ENCODE measurements at places on chromosomes 4 and X.
A peak's percentile ranks its signal among the peaks of the same experiment; 100 is the strongest.

GRCh38 chrX:100194082-100194775, 215.8 kb downstream of the PCDH19 start:
- no peaks in the 10 kb centered on the region for H3K4me1 ChIP-seq
- DNase-seq, result no peak
- no peak overlapping the region for H3K4me3 ChIP-seq
- H3K27me3 ChIP-seq, result no peaks in the 10 kb centered on the region
- H3K27ac ChIP-seq, result no peak overlapping the region
- no peaks in the 10 kb centered on the region for H3K36me3 ChIP-seq

DNA sequence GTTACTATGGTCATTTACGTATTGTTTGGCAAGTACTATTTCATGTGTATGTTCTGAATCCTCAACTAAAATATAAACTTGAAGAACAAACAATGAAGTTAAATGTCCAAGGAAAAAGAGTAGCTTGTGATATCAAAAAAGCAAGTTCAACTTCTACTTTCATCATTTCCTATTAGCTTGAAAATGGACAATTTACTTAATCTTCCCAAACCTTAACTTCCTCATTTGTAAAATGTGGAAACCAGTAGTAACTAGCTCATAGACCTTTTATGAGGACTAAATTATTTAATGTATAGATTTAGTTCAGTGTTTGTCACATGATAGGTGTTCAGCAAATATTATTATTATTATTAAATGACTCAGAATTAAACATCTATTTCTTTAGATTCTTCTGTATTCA, 276.8 kb upstream of the TET2 start:
- H3K27me3 ChIP-seq, result no peaks in the 10 kb centered on the region
- no peak for DNase-seq
- H3K27ac ChIP-seq, result no peak overlapping the region
- no peaks in the 10 kb centered on the region for H3K36me3 ChIP-seq
- no peaks in the 10 kb centered on the region for H3K4me1 ChIP-seq
- no peak overlapping the region for H3K4me3 ChIP-seq

DNA sequence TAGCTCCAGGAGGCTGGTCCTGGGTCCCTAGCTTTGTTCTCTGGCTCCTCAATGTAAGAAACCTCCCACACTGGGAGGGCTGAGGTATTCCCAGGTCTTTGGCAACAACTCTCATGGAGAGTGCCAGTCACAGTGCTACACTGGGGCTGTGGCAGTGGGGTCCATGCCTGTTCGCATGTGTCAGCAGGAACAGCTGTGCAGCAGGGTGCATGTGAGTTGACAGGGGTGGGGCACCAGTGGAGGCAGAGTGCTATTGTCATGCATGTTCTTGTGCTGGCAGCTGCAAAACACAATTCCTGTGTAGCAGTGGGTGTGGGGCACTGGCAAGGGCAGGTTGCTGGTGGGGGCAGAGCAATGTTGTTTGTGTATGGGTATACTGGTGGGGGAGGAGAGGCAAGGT, 246.0 kb downstream of the CXXC4 start:
- no peaks in the 10 kb centered on the region for H3K36me3 ChIP-seq
- no peak for DNase-seq
- H3K27ac ChIP-seq, result no peak overlapping the region

- H3K4me3 ChIP-seq, result no peak overlapping the region
- no peaks in the 10 kb centered on the region for H3K4me1 ChIP-seq
- no peak overlapping the region for H3K27ac ChIP-seq
Measured at GRCh38 chrX:139293991-139294390, 236.5 kb upstream of the F9 start.

DNA sequence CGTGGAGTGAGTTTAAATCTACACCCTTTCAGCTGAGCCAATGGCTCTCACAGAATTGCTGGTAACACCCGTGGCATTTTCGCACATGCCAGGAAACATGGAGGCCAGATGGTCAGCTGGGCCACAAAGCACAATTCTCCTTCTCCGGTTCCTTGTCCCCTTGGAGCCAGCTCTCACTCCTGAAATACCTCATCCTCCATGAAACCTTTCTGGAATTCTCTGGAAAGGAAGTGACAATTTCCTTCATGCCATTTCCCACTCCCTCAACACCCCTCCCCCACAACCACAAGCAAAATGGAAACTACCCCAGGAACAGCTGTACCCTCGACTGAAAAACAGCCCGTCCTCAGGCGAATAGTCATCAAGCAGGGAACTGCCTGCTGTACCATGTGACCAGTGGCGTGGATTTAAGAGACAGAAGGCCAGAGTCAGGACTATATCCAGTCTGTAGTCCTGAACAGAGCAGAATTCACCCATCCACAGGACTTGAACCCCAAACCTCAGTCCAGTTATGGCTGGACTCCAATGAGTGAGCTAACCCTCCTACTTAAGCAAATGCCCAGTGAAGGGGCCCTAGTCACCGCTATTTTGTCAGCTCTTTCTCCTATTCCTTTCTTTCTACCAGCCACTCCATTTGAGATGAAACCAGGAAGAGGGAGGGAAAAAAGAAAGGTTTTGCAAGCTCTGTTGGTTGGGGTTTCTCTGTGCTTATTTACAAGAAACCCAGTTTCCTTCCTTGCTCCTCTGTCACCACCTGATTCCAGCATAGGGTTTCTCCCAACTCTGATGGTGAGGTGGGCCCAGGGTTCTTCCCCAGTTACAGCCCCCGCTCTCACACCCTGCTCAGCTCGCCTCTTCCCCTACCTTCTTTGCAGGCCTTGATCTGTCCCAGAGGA, 24.5 kb downstream of the ELF4 start:
- H3K36me3 ChIP-seq, result no peaks in the 10 kb centered on the region
- peak overlapping the region; percentile 27 for H3K4me3 ChIP-seq
- H3K4me1 ChIP-seq, result peaks cover 88% of the 10 kb centered on the region
- peak overlapping the region; percentile 75 for H3K27ac ChIP-seq

- H3K4me3 ChIP-seq, result no peak overlapping the region
- no peaks in the 10 kb centered on the region for H3K27me3 ChIP-seq
- no peaks in the 10 kb centered on the region for H3K36me3 ChIP-seq
- no peak overlapping the region for H3K27ac ChIP-seq
- DNase-seq, result no peak
Measured at GRCh38 chr4:78121338-78121904, 64.3 kb downstream of the FRAS1 start.

GRCh38 chr4:53928825-53929224, 135.6 kb downstream of the CHIC2 start:
- no peak for DNase-seq
- no peak overlapping the region for H3K27ac ChIP-seq

GRCh38 chr4:143185253-143186107, 763 bp downstream of the USP38 start:
- H3K36me3 ChIP-seq, result peaks cover 8% of the 10 kb centered on the region
- no peaks in the 10 kb centered on the region for H3K27me3 ChIP-seq
- peak overlapping the region; percentile 97 for H3K27ac ChIP-seq
- peak overlapping the region; percentile 59 for H3K4me3 ChIP-seq
- H3K4me1 ChIP-seq, result peaks cover 65% of the 10 kb centered on the region
- DNase-seq, result peak; percentile 80

DNA sequence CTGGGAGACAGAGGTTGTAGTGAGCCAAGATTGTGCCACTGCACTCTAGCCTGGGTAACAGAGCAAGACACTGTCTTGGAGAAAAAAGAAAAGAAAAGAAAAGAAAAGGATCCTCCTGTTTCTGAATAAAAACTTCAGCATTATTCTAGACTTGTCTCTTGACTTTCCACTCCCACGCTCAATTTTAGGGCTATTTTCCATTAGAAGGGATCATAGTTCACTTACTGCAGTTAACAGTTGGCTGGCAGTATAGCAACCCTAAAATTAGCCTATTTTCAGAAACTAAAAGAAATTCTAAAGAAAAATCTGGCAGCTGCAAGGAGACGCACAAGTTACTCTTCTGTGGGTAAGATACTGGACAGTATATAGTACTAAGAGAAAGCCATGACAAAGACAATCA, 28.1 kb downstream of the THOC2 start:
- no peak for DNase-seq
- H3K27ac ChIP-seq, result no peak overlapping the region
- no peaks in the 10 kb centered on the region for H3K4me1 ChIP-seq
- no peak overlapping the region for H3K4me3 ChIP-seq
- H3K27me3 ChIP-seq, result no peaks in the 10 kb centered on the region
- H3K36me3 ChIP-seq, result no peaks in the 10 kb centered on the region

DNA sequence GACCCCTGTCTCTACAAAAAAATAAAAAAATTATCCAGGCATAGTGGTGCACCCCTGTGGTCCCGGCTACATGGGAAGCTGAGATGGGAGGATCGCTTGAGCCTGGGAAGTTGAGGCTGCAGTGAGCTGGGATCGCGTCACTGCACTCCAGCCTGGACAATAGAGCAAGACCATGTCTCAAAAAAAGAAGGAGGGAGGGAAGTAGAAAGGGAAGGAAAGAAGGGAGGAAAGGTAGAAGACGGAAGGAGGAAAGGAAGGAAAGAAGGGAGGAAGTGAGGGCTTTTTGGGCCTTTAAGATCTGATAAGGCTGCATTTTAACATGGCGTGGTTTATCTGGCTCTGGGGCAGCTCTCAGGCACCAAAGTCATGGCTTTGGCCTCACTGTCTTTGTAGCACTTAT, 10.4 kb downstream of the PDK3 start:
- no peaks in the 10 kb centered on the region for H3K36me3 ChIP-seq
- no peaks in the 10 kb centered on the region for H3K27me3 ChIP-seq
- H3K27ac ChIP-seq, result peak overlapping the region; percentile 3
- DNase-seq, result no peak

GRCh38 chr4:94833394-94833793, 75.6 kb downstream of the BMPR1B start:
- no peak overlapping the region for H3K27ac ChIP-seq
- H3K4me1 ChIP-seq, result no peaks in the 10 kb centered on the region
- H3K36me3 ChIP-seq, result no peaks in the 10 kb centered on the region
- no peaks in the 10 kb centered on the region for H3K27me3 ChIP-seq

GRCh38 chr4:186844059-186844681, 120.5 kb upstream of the FAT1 start:
- no peaks in the 10 kb centered on the region for H3K4me1 ChIP-seq
- H3K27me3 ChIP-seq, result no peaks in the 10 kb centered on the region
- no peak for DNase-seq
- H3K36me3 ChIP-seq, result no peaks in the 10 kb centered on the region

- no peaks in the 10 kb centered on the region for H3K27me3 ChIP-seq
- no peak overlapping the region for H3K4me3 ChIP-seq
- no peak overlapping the region for H3K27ac ChIP-seq
- H3K36me3 ChIP-seq, result no peaks in the 10 kb centered on the region
- no peak for DNase-seq
Measured at GRCh38 chr4:106746451-106746850, 289.7 kb downstream of the DKK2 start.

- DNase-seq, result no peak
- H3K4me1 ChIP-seq, result no peaks in the 10 kb centered on the region
- no peak overlapping the region for H3K4me3 ChIP-seq
- no peaks in the 10 kb centered on the region for H3K36me3 ChIP-seq
- no peak overlapping the region for H3K27ac ChIP-seq
Measured at GRCh38 chr4:96103086-96103485, 263.2 kb downstream of the PDHA2 start.

DNA sequence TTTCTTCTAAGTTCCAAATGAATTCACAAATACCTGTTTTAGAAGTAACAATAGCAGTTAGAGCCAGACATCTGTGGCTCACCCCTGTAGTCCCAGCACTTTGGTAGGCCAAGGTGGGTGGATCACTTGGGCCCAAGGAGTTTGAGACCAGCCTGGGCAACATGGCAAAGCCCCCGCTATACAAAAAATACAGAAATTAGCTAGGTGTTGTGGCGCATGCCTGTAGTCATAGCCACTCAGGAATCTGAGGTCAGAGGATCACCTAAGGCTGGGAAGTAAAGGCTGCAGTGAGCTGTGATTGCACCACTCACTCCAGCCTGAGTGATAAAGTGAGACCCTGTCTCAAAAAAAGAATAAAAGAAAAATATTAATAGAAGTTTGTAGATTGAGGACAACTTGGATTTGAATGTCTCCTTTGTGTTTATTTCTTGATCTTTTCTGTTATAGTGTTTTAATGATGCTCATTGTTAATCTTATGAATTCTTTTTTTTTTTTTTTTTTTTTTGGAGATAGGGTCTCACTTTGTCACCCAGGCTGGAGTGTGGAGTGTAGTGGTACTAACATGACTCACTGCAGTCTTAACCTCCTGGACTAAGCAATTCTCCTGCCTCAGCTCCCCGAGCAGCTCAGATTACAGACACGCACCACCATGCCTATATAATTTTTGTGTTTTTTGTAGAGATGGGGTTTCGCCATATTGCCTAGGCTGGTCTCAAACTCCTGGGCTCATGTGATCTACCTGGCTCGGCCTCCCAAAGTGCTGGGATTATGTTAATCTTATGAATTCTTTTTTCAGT, 30.7 kb upstream of the RAPGEF2 start:
- no peak overlapping the region for H3K4me3 ChIP-seq
- DNase-seq, result no peak
- H3K27me3 ChIP-seq, result no peaks in the 10 kb centered on the region
- no peaks in the 10 kb centered on the region for H3K36me3 ChIP-seq
- no peaks in the 10 kb centered on the region for H3K4me1 ChIP-seq

GRCh38 chr4:148346657-148347056, 95.6 kb downstream of the NR3C2 start:
- H3K36me3 ChIP-seq, result no peaks in the 10 kb centered on the region
- no peaks in the 10 kb centered on the region for H3K4me1 ChIP-seq

GRCh38 chr4:161555689-161556660, 607.8 kb downstream of the FSTL5 start:
- H3K27me3 ChIP-seq, result no peaks in the 10 kb centered on the region
- H3K4me3 ChIP-seq, result no peak overlapping the region
- no peak overlapping the region for H3K27ac ChIP-seq

GRCh38 chrX:132592880-132593279, 104.0 kb upstream of the MBNL3 start:
- no peak for DNase-seq
- no peaks in the 10 kb centered on the region for H3K4me1 ChIP-seq
- no peaks in the 10 kb centered on the region for H3K27me3 ChIP-seq
- no peak overlapping the region for H3K4me3 ChIP-seq
